ENCODE measurements at places on chromosomes 12 and 14.

- no peak for DNase-seq
These were observed 194.5 kb downstream of the PHETA1 start for GRCh38 chr12:111174251-111174960.

DNA sequence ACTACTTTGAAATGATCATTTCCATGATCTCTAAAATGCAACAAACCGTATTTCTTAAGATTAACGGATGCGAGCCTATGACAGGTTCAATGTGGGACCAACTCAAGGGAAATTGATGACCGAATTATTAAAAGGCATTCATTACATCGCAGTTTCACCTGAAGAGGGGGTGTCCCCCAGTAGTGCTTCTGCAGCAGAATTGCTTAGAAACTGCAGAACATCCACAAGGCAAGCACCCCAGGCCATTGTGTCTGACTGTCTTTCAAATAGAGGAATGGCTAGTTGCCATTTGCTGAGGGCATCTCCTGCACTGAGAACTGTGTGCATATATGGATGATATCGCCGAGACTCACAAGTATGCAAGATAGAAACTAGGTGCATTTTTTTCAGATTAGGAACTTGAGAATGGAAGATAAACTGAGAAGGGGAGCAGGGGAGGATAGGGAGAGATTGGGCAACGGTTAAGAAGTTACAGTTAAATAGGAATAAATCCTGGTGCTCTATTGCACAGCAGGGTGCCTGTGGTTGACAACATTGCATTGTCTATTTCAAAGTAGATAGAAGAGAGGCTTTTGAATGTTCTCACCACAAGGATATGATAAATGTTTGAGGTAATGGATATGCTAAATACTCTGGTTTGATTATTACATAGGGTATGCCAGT is 234.3 kb upstream of the PLEKHG7 start:
- no peak for DNase-seq

GRCh38 chr12:55797068-55797467 is 20.5 kb downstream of the SARNP start:
- no peak for DNase-seq

DNA sequence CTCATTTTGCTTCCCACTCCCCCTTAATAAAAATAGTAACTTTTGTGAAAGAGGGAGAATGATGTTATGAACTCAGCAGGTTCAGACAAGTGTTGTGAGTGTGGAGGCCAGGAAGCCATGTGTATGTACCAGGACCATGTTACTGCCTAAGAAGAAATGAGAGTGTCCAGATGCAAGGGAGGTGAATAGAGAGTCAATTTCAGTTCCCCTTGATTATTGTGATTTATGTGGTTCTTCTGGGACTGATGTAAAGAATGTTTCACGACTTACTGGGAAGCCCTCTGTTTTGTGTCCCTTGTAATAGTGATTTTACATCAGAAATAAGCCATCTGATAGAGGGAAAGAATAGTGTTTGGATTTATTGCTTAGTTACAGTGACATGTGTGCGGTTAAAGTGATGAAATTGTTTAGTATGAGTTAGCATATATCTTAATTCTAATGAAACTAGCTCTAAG is 32.5 kb downstream of the FBXO34 start:
- DNase-seq, result no peak

DNA sequence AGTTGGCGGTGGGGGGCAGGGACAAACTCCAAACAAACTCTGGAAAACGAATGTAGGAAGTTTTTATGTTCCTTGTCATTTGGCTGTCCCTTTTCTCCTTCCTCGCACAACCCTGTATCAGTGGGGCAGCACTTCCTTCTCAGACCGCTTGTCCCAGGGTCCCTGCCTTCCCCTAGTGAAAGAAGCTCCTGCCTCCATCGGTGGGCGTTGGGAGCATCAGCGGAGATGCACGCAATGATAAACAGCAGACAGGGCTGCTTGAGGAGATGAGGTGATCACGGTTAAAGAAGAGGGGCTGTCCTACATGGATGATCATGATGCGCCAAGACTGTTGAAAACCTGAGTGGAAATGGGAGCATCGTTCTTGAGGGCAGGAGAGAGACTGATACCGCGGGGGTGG is 620 bp downstream of the C1S start:
- no peak for DNase-seq

GRCh38 chr14:101813171-101813759 is 51.8 kb downstream of the PPP2R5C start:
- DNase-seq, result no peak

DNA sequence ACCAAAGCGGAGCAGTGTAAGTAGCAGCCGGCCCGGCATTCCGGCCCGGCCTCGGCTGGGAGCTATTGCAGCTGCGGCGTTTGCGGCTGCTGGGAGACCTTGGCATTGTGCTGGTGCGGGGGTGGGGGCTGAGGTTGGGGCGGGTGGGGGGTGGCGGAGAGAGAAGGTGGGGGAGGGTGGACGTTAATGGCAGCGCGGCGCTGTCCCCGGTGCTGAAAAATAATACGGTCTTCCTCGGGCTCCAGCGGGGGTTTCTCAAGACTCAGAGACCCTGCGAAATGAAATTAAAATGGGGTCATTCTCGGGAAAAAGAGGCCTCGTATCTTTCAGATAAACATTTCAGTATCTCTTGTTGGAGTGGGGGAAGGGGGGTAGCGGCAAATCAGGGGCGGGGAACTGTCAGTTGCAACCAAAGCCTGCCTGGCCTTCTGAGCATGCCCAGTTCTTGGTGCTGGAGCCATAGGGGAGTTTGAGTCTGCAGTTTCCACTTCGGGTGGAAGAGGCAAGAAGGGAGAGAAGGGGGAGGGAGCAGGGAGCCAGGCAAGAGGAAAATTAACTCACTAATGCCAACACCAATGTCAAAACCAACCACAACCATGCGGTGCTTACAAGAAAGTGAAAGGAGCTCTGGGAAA is 414 bp downstream of the UNC79 start:
- no peak for DNase-seq

- no peak for DNase-seq
These were observed 6.5 kb downstream of the WNT5B start for GRCh38 chr12:1635301-1636095.

GRCh38 chr12:42010257-42010656 is 134.4 kb downstream of the GXYLT1 start:
- no peak for DNase-seq

DNA sequence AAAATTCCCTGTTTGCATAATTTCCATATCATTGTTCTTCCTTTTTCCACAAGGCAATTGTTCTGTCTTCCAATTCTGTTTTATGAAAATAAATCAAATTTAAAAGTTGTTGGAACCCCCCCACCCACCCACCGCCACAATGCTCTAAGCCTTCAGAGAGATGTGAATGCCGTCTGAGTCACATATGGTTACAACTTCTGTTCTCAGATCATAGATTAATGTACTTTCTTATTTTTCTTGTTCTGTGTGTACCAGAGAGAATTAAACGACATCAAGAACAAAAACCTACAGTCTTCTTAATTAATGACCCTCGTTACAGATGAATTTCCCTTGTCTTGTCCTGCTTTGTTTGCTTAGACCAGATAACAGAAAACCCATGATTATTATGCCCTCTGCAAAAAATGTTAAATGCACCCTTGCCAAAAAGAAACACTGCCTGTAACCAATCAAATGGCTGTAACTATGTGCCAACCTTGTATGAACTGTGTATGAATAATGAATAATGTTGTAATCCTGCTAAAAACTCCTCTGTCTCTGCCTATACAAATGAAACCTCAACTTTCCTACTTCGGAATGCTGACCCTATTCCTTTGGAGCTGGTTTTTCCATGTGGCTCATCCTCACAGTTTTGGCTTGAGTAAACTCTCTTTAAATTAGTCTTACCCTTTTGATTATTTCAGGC is 14.0 kb downstream of the OR6S1 start:
- no peak for DNase-seq

DNA sequence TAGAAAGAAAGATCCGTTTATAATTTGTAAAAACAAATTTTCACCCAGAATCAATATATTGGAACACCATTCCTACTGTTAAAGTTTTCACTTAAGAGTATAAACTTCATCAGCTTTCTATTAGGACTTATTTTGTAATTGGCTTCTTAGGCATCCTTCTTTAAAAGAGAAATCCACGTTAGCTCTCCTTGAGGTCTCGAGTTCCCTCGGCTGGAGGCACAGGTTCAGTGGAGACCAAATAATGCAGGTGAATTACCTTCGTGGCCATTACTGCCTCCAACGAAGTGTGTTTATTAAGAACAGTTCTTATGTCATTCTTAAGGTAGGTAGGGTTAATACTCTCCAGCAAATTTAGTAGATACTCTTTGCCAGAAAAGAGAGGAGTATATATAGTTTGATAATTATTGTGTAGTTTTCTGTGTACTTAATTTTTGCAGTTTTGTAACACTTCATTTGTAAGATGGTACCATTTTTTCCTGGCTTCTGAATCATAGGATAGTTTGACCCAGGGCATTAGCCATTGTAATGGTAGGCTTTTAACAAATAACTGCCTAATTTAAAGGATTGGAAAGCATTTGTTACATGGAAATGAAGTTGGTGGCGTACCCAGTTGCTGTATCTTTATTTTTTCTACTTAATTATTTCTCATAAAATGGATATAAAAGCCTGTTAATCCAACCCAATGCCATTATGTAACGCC is 2.2 kb downstream of the CALM1 start:
- no peak for DNase-seq

- no peak for DNase-seq
These were observed 213.3 kb downstream of the BMP4 start for GRCh38 chr14:53743371-53743770.

DNA sequence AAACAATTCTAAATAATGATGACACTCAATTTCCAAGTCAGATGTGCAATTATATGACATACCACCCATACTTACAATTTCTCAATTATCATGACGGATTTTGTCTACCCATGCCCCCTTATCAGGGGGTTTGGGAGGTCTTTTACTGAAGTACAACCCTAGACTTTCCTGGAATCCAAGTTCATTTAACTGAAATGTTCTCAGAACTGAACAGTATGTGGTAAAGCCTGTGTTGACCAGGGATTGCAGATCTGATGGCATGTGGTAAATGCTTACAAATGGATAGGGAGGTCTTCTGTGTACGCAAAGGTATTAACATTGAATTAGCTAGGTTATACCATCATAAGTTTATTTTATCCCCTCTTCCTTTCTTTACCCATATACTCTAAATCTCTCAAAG is 281.8 kb downstream of the CEP128 start:
- no peak for DNase-seq

GRCh38 chr12:1567852-1568251 is 26.5 kb downstream of the FBXL14 start:
- DNase-seq, result no peak

DNA sequence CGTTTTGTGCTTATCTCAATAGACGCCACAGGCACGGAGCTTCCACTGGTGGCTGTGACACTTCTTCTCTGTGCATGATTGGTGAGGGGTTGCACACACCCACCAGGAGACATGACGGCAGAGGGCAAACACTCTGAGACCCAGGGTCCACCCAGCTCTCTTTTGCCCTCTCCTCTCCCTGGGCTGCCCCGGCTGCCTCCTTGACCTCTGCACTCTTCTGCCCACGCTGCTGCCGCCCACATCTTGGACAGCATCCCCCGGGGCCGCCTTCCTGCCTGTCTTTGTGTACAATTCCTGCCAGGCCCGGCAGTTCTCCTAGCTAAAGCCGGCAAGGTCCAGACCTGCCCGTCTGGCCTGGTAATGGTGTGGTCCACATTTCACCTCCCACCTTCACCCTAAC is 44.7 kb downstream of the DPF3 start:
- no peak for DNase-seq

DNA sequence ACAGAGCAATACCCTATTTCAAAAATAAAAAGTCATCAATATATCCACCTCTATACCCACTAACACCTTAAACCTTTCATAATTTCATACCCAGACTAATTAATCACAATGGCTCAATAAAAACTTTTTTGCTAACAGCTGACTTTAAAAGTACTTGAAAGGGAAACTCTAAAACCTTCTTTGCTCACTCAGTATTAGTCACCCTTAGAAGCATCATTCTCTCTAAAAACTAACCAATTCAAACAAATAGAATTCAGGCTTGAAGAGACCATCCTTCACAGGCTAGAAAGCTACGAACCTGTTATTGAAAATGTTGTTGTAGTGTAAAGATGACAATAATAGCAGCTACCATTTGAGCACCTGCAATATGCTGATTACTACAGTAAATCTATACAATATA is 37.2 kb downstream of the HECTD1 start:
- no peak for DNase-seq

- no peak for DNase-seq
These were observed 203.5 kb upstream of the GZMB start for GRCh38 chr14:24837280-24838046.

DNA sequence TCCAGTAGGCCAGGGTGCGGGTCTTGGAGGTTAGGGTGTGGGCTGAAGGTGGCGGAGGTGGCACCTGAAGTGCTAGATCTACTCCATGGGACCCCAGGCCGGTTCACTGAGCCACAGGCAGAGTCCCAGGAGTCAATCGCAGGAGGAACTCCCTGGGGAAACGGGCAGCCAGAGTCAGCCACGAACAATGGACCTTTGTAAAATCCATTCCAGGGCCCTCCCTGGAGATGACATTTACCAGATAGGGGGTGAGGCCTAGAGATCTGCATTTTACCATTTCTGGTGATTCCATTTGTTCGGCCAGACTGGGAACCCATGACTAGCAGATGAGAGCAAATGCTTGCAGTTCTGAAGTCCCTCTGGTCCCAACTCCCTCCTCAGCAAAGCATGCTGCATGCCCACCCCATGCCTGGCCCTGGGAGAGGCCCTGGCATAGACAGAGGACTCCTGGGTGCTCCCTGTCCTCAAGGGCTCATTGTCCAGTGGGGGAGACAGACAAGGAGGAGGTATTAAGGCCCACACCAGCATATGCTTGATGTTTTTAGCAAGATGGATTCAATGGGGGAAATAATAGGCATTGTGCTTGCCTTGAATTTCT is 115.5 kb downstream of the EML1 start:
- DNase-seq, result no peak

DNA sequence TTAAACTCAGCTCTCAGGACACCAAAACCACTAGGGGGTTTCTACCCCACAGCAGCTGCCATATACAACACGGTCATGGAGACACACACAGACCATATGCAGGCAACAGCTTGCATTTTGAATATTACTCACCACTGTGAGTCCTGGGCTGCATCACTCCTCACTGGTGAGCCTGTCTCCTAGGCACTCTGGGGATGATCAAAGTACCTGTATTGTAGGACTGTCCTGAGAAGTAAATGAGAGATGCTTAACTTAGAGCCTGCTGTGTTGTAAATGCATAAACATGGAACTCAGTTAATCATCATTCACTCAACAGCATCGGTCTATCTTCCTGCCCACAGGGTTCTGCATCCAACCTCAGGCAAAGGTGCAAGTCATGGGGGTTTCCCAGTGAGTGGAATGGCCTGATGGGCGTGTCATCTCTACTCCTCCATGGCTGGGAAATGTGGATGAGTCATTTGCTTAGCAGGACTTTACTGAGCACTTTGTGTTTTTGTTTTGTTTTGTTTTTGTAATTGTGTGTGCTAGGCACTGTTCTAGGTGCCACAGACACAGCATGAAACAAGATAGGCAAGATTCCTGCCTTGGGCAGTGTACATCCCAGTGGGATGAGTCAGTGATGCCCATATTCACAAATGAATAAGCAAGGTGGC is 1141.2 kb upstream of the TMEM132C start:
- DNase-seq, result no peak

DNA sequence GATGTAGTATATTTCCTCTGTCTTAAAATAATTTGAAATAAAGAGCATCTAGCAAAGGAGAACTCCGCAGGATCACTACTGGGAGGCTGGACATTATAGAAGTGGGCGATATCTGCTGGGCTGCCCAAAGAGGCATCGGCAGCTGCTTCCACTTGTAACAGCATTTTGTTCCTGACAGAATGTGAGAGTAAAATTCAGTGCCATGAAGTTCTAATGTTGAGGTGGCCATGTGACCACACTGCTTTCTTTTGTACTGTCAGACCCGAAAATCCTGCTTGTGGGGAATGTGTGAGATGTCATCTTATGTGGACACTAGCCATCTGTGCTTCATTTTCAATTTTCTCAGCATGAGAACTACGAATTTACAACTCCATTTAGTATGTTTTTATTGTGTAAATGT is 151.9 kb downstream of the ACSS3 start:
- no peak for DNase-seq

Data from pulmonary artery endothelial cell (primary cell).